Amygdala (tissue), 56 donors: ENCODE measurements at places on chromosomes 13 and 19.

DNA sequence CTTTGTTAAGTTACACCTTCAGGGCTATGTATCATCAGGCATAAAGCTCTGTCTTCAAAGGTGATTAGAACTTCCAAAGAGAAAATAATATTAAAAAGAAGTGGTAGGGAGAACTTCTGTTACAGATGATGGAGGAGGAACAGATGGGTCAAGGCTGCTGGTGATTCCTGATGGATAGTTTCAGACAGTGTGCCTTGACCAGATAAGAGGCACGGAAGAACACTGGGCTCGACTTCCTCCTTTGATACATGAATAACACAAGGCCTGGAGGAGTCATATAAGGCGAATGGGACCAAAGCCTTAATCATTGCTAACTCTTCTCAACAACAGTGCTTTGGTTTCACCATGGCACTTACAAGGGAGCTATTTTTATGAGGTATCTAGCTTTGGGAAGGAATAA, 128.1 kb upstream of the RXFP2 start:
- no peak for DNase-seq

GRCh38 chr19:58042495-58043340, 8.9 kb downstream of the ZSCAN1 start:
- no peak for DNase-seq

- no peak for DNase-seq
Observed at GRCh38 chr13:98368019-98368418, 190.9 kb upstream of the RNF113B start.

GRCh38 chr19:1086613-1087012, 8.6 kb downstream of the POLR2E start:
- no peak for DNase-seq

DNA sequence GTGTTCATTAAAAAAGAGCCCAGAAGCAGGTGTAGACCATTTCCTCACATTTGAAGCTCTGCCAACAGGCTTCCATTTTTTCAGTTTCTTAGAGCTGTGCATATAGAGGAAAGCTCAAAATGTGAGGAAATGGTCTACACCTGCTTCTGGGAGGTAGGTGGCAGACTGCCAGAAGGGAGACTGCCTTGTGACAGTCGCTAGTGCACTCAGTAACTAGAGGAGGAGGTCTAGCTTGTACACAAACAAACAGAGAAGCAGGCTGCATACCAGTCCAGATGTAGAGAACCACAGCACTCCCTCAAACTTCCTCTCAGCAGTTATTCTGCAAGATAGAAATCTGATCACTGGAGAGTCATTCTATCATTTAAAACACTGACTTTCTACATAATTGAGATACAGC, 800.2 kb downstream of the EFNB2 start:
- DNase-seq: no peak

DNA sequence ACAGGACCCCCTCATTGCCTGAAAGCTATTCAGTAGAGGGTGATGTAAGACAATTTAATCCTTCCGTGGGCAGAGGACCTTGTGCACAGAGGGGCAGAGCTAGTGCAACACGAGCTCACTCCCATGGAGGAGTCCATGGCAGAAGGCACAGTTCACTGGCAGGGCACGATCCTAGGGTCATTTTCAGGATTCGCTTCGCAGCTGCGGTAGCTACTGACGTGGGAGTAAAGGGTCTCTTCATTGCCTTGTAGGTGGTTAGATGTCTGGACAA, 207.8 kb downstream of the FOXO1 start:
- DNase-seq: no peak

GRCh38 chr19:47881757-47882156, 4.4 kb downstream of the SULT2A1 start:
- no peak for DNase-seq

DNA sequence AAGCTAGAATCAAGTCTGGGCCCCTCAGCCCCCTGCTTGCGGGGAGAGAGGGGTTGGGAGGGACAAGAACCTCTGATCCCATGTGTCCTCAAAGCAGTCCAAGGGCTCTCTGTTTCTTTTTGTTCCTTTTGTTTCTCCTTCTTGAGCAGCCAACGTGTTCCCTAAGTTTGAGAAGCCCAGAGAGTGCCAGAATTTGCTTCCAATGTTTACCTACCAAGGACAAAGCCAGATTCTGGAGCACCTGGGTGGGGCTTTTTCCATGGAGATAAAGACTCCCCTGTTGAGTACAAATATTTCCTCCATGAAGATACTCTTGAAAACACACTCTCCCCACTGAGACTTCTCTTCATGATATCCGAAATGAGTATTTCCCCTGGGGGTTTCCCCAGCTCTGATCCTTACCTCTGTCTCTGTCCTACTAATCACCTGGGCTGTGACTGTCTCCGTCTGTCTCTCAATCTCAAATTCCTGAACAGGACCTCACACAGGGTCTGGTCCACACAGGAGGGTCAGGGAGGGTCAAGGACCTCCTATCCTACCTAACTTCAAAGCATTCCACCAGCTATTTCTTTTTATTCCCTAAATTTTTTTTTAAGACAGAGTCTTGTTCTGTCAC, 27.4 kb downstream of the CD177 start:
- DNase-seq: no peak

DNA sequence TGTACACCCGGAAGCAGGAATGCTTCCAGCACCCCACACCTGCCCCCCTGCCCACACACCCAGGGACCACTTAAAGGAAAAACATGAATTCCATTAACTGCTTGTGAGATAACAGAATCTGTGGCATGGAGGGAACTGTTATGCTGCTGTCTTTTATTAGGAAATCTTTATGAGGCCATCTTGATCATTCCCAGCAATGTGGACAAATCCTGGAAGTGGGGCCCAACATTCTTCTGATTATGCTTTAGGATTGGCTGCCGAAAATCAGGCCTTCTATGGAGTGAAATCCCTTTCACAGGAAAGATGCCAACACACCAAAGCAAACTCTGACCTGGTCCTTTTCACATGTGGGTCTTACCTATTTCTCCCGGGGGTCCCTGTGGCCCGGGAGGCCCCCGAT, 114.5 kb downstream of the COL4A1 start:
- DNase-seq: no peak

DNA sequence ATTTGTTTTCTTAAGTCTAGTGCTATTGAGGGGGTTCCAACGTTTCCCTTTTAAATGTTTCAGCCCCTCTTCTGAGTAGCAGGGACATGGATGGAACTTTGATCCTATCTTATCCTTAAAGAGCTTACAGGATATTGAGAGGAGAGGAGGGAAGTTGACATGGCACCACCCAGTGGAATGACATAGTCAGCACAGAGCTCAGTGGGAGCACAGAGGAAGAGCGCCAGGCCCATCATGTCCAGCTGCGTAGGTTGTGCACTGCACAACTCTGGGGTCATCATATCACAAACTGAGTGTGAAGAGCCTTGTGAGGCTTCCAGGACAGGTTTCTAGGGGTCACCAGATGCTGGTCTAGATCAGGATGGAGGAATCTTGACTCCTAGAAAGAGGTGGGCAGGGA, 4.6 kb upstream of the CDC42EP5 start:
- DNase-seq: no peak

GRCh38 chr13:44833139-44833538, 156.1 kb downstream of the NUFIP1 start:
- no peak for DNase-seq

DNA sequence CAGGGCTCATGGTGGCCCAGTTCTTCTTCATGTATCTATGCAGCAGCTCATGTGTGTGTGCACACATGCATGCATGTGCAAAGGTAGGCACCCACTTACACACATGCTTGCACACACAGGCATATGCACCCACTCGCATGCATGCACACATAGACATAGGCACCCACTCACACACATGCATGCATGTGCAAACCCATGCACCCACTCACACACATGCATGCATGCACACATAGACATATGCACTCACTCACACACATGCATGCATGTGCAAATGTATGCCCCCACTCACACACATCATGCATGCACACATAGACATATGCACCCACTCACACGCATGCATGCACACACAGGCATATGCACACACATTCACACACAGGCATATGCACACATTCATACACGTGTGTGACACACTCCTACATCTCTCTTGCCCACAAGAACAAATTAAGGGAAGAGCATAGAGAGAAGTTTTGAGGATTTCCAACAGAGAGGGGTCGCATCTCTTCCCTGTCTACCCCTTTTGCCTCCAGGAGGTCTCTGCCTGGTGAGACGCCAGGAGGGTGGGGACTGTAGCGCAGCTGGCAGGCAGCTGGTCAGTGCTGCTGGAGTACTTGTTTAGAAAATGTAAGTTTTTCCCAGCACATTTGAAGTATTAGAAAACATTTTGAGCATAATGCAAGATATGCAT, 63.9 kb upstream of the ARHGEF7 start:
- DNase-seq: no peak

- DNase-seq: no peak
Observed at GRCh38 chr13:43877326-43877725, 2.2 kb downstream of the CCDC122 start.

DNA sequence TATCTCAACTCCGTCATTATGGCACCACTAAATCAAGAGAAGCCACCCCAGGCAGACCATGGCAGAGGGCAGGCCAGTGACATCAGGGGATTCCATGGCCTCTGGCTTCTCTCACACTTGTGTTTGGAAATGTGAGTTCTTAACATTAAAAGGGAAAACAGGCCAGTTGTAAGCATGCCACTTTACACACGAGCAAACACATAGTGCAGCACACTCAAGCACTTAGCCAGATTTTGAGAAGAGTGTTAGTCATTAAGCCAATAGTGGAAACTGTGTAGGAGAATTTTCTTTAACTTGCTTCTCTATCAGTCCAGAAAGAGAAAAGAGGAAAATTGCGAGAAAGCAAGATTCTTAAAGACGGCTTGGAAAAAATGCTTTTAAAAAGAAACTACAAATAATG, 401.5 kb downstream of the TDRD3 start:
- no peak for DNase-seq

- no peak for DNase-seq
Observed at GRCh38 chr19:7292950-7293761, 1.1 kb downstream of the INSR start.

GRCh38 chr19:3984584-3984907, 717 bp downstream of the EEF2 start:
- no peak for DNase-seq

GRCh38 chr19:7500811-7501450, 12.1 kb upstream of the PEX11G start:
- peak; percentile 65 for DNase-seq

GRCh38 chr13:69565334-69565733, 542.3 kb upstream of the ATXN8OS start:
- DNase-seq: no peak

GRCh38 chr19:32316034-32316433, 29.4 kb upstream of the ZNF507 start:
- DNase-seq: no peak

- DNase-seq: no peak
Observed at GRCh38 chr13:60990032-60990733, 425.5 kb downstream of the PCDH20 start.

- DNase-seq: no peak
Observed at GRCh38 chr19:7968008-7968795, 24.7 kb upstream of the TIMM44 start.

DNA sequence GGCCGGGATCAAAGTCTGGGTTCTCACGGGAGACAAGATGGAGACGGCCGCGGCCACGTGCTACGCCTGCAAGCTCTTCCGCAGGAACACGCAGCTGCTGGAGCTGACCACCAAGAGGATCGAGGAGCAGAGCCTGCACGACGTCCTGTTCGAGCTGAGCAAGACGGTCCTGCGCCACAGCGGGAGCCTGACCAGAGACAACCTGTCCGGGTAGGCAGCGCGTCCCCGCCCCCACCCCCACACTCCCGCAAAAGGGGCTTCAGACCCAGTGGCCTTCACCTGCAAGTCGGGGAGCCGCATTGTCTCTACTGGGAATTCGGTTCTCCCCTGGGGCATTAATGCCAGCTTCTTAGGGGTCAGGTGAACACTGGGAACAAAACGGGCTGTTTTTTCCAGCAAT, 114.7 kb upstream of the MCF2L start:
- no peak for DNase-seq

DNA sequence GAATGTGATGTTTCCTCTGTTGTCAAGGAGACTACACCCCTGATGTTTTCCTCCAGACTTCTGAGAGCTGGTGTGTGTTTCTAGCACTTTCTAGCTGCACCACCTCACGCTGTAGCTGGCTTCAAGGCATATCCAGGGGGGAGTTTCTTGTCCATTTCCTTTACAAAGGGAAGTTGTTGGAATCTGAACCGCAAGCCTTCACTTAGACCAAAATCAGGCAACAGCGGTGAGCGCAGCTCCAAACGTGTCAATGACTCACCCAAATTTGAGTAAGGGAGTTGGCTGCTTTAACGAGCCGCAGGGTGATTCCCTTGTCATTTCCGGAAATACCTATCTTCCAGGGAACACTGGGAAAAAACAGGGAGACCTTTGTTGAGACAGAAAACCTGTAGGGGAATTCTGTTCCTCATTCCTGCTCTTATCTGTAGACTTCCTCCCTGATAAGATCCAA, 2.5 kb downstream of the LDLR start:
- peak; percentile 22 for DNase-seq

DNA sequence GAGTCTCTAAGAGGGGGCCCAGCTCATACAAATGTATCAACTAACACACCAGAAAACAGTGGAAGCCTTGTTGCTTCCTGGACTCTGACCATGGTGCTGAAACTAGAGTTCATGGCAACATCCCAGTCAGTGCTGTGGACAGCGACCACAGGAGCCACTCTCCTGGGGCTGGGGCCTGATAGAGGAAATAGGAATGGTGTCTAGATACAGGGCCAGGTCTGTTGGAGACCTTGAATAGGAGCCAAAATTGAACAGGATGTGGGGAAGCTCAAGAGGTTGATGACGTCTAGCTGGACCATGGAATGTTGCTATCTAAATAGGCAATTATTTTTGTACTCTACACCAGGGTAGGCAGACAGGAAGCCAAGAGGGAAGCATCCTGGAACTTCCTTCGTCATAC, 21.7 kb downstream of the LILRB4 start:
- no peak for DNase-seq

DNA sequence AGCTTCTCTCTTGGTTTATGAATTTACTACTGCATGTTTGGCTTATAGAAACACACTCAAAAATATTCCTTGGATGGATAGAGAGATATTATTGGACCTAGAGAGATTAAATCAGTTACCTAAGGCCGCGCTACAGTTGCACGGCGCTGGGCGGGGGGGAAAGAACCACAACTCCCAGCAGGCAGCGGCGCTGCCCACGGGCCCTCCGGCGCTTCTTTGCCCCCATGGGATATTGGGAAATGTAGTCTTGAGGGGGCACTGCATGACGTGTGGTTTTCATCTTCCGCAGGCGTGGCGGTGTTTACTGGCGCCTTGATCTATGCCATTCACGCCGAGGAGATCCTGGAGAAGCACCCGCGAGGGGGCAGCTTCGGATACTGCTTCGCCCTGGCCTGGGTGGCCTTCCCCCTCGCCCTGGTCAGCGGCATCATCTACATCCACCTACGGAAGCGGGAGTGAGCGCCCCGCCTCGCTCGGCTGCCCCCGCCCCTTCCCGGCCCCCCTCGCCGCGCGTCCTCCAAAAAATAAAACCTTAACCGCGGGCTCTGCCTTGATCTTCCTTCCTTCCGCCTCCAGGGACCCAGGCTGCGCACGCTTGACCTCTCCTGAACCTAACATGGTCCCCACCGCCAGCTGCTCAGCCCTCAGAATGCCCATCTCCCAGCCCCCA, 4.8 kb downstream of the EMP3 start:
- DNase-seq: peak; percentile 75

- DNase-seq: no peak
Observed at GRCh38 chr13:113974304-113975281, 717 bp upstream of the C13orf46 start.
